ENCODE measurements at places on chromosomes 1 and 21.

DNA sequence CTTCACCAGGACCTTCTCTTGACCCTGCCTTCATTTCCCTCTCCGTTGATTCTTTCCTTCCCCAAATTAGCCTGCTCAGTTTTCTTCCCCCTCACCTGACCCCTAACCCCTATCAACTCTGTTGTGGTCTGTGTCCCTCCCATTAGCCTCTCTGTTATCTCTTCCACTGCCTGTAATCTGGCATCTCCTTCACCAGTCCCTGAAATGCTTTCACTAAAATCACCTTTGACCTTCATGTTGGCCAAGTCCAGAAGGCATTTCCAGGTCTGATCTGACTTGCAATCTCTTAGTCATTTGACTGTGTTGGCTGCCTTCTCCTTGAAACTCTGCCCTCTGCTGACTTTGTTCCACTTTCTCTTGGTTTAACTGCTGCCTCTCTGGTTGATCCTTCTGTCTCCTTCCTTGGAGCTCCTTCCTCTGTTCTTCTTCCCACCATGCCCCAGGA, 28.2 kb downstream of the ATP8B2 start:
- DNase-seq = peak; percentile 44

DNA sequence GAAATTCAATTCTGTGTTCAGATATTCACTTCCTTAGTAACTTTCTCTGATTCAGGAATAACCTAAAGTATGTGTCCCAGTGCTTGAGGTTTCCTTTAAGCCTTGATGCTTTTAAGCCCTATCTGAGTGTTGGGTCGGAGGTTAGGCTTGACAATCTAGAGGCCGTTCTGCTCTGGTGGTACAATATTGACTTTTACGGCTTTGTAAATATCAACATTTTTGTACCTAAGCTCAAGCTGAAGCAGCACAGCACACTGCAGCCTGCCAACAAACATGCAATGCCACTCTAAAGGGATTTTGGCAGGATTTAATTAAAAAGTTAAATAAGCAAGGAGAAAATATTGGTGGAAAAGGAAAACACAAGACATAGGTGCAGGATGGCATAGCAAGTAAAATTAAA, 279.2 kb downstream of the NEGR1 start:
- DNase-seq = no peak

DNA sequence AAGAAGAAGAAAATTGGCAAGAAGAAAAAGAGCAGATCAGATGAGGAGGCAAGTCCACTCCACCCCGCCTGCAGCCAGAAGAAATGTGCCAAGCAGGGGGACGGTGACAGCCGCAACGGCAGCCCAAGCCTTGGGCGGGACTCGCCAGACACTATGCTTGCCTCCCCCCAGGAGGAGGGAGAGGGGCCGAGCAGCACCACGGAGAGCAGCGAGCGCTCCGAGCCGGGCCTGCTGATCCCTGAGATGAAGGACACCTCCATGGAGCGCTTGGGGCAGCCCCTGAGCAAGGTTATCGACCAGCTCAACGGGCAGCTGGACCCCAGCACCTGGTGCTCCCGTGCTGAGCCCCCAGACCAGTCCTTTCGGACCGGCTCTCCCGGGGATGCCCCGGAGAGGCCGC, 9.0 kb upstream of the SLC25A34 start:
- no peak for DNase-seq

DNA sequence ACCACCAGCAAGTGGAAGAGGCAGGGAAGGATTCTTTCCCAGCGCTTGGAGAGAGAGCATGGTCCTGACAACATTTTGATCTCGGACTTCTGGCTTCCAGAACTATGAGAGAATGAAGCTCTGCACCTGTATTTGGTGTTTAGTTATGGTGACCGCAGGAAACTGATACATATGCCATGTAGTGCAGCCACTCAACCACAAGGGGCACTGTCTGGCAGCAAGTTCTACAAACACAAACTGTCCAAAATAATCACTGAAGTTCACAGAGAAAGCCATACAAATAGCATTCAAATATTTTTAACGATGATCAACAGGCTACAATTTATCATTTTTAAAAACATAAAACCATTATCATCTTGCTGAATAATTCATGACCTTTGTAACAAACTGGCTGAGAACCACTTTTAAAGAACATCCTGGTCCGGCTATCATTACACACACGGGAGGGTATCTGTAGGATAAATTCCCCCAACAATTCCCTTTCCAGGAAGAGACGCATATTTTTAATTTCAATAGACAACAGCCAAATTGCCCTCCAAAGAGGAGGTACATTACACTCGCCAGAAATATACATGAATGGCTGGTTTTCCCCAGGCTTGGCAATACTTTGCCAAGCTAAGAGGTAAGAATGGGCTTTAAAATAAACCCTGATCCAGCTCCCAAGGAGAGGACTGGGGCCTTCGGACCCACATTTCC, 9.2 kb upstream of the CBR3 start:
- peak; percentile 41 for DNase-seq

DNA sequence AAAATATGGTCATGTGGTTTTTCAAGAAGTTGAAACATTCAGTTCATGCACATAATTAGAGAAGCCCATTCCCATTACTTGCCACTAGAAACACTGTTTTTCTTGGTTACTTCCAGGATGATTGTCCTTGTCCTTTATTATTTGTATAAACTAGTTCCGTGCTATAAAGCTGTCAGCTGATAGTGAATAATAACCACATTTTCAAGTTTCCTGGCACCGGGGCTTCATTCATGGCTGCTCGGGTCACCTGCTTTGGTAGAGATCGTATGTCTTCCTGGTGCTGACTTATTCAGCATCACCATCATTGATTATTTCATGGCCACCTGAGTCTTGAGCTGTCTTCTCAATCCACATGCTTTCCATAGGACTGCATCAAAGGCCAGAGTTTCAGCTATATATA, 62.9 kb upstream of the ZNF326 start:
- no peak for DNase-seq

GRCh38 chr1:93816970-93817678, 61.9 kb downstream of the DNTTIP2 start:
- DNase-seq = no peak

GRCh38 chr1:223551610-223552009, 113.9 kb downstream of the CAPN8 start:
- no peak for DNase-seq

GRCh38 chr1:109814993-109815786, 51.5 kb upstream of the EPS8L3 start:
- DNase-seq = no peak

- no peak for DNase-seq
Observed at GRCh38 chr1:22817462-22817861, 106.8 kb downstream of the EPHB2 start.

DNA sequence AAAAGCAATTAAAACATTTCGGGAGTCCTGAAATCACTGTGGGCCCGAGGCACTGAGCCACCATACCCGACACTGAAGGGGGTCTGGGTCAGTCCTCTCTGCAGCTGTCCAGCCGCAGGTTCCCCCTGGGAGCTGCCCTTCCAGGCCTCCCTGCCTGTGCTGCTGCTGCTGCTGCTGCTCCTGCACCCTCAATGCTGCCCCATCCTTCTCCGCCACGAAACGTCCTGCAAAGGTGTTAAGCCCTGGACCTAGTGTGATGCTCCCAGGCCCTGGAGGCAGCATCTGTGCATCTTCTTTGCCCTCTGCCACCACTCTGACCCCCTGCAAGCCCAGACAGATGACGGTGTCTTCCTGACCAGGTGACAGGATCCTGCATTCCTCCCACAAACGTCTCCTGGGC, 513.3 kb downstream of the NPHP4 start:
- DNase-seq = no peak

GRCh38 chr1:32349211-32349708, 13.0 kb downstream of the FAM229A start:
- no peak for DNase-seq

DNA sequence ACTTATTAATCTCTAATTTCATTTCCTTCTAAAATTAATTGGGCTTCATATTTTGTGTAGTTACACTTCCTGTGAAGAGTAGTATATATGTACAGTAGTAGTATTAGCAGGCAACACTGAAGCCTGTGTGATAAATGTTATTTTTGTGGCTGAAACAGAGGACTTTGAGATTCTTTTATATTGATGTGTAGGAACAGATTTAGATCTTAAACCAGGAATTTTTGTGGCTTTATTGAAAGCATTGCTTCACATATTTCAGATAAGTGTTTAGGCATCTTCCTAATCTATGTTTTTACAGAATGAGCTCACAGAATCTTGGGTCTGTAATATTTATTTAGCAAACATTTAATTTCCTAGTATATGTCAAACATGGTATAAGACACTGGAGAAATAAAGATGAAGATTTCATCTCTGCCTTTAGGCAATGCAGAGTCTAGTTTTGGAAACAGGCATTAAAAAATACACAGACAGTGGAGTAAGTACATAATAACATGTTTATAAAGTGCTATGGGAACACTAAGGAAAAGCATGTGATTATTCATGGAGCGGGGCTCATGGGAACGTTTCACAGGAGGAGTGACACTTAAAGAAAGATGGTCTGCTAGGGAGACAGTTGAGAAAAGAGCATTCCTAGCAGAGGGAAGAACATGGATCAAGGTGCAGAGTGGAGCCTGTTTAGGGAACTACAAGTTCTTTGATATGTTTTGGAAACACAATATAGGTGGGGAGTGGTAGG, 52.7 kb downstream of the MIGA1 start:
- no peak for DNase-seq

Data from HuH-7.5 (cell line).